Activated naive CD4-positive, alpha-beta T cell treated with anti-CD3 and anti-CD28 coated beads, Interleukin-2, amount 50 U/mL, for 72 hours (primary cell): ENCODE measurements at places on chromosomes 3 and 15. TPM values are rescaled to one million over a fixed set of nuclear protein-coding genes. Genes with fewer than 3 reads are reported as not detected.

Gene CCR3
- total RNA-seq: not detected

Gene HEMK1
- 69.7 TPM for total RNA-seq

Gene CLDN11
- total RNA-seq: not detected

Gene TMEM207
- total RNA-seq: not detected

Gene SEC22C
- 42.3 TPM for total RNA-seq

Gene MOBP
- not detected for total RNA-seq

Gene HIGD2B
- total RNA-seq: 0.68 TPM
